ENCODE measurements at places on chromosomes 4 and X. TPM values are rescaled to one million over a fixed set of nuclear protein-coding genes. Genes with fewer than 3 reads are reported as not detected.

Gene H2BW2
- total RNA-seq, result not detected

Gene FATE1
- total RNA-seq, result not detected

Gene HMGN5
- total RNA-seq, result 4.3 TPM

DNA sequence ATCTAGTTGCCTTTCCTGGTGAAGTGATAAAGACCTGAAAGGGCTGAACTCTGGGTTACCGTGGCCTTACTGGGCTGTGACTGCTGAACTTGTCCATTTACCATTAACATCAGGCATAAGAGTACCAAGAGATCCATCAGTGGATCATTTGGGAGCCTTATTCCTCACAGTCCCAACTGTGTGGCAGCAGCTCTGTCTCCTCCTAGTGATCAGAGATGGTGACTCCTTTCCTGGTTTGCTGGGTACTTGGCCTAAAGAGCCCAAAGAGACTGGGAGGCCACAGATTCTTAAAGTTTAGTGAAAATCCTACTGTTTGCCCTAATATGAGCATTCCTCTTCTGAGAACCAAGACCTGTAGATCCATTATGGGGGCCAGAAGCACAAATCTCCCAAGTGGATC lies 56.3 kb upstream of the ATP6AP2 start:
- no peak for DNase-seq

Gene ASB5
- 3.2 TPM for total RNA-seq

DNA sequence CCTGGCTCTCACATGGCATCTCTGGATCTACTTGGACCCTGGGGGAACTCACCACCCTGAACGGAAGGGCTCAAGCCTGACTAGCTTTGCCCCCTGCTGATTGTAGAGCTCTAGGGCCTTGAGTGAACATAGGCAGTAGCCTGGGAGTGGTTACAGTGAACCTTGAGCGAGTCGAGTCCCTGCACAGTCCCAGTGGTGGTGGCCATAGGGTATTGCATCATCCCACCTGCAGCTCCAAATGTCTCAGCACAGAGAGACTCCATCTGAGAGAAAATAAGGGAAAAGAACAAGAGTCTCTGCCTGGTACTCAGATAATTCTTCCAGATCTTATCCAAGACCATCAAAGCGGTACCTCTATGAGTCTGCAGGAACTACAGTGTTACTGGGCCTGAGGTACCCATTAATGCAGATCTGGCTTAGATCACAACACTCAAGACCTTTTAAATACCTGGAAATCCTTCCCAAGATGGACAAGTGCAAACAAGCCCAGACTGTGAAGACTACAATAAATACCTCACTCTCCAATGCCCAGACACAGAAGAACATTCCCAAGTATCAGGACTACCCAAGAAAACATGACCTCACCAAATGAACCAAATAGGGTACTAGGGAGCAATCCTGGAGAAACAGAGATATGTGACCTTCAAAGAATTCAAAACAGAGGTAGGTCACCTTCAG lies 167.5 kb upstream of the TET2 start:
- DNase-seq, result no peak

- no peak for DNase-seq
Observed at GRCh38 chrX:139739138-139739537, 31.2 kb upstream of the MCF2 start.

Gene CPLX1
- total RNA-seq, result 3.5 TPM

Gene TCP11X1
- not detected for total RNA-seq

DNA sequence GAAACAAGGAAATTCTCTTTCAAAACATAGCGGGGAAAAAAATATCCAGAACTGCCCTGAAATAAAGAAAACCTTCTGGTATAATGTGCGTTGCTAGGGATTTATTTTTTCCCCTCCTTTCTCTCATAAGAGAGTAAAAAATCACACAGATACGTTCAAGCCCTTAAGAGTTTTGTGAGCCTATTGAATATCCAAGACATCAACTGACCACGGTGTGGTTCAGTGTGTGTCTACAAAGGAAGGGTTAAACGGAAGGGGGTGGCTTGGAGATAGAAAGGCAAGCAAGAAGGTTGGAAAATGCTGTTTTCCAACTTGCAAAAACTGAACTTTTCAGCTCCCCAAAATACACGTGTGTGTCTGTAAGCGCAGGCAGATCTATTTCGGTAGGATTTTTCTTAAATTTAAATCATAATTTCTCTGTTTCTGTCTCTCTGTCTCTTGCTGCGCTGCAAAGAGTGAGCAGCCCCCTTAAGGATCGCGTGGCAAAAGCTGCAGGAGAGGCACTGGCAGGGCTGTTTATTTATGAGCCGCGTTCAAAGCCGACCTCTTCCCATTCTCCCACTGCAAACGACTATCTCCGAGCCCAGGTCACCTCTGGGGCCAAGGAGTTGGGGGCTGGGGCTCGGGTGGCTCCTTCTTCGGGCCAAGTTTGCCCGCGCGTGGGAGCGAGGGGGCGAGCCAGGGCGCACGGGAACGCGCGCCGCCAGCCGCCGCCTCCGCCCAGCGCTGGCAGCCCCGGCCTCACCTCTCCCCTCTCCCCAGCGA lies 492 bp upstream of the SLIT2 start:
- no peak for DNase-seq

DNA sequence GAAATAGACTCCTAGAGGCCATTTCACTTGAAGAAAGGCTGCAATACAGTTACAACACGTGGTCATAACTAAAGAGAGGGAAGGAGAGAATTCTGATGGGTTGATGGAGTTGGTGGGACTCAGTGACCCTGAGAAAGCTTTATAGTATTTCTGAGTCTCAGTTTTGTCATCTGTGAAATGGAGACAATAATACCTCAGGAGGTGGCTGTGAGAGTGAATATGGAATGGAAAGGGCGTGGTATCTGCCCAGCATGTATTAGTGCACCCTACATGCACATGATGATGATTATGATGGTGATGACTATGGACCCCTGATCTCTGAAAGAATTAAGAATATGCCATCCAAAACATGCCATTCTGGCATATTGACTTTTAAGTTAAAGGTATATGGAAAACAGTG lies 66.0 kb downstream of the RHOH start:
- no peak for DNase-seq

GRCh38 chr4:72312032-72312650 lies 256.9 kb downstream of the ADAMTS3 start:
- DNase-seq, result peak; percentile 87

DNA sequence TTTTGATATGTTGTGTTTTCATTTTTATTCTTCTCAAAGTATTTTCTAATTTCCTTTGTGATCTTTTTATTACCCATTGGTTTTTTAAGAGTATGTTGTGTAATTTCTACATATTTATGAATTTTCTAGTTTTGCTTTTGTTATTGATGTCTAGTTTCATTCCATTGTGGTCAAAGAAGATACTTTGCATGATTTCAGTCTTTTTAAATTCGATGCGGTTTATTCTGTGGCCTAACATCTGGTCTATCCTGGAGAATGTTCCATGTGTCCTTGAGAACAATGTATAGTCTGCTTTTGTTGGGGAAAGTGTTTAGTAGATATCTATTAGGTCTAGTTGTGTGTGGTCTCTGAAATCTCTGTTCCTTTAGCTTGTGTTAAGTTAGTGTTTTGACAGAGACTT lies 46.2 kb downstream of the PPEF1 start:
- DNase-seq, result no peak

Gene BMPR1B
- total RNA-seq, result 0.63 TPM

DNA sequence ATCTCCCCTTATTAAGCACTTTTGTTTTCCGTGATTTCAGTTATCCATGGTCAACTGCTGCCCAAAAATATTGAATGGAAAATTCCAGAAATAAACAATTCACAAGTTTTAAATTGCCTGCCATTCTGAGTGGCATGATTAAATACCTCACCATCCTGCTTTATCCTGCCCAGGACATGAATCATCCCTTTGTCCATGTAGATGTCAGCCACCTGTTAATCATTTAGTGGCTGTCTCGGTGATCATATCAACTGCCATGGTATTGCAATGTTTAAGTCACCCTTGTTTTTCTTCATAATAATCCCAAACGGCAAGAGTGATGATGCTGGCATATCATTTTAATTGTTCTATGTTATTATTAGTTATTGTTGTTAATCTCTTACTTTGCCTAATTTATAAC lies 79.8 kb upstream of the LHFPL1 start:
- DNase-seq, result no peak

GRCh38 chr4:175273995-175274753 lies 356.0 kb downstream of the ADAM29 start:
- DNase-seq, result no peak

- DNase-seq, result no peak
Observed at GRCh38 chrX:110568441-110568840, 209.8 kb downstream of the RTL9 start.

- DNase-seq, result no peak
Observed at GRCh38 chrX:519741-520140, 110.8 kb upstream of the SHOX start.

GRCh38 chr4:113790478-113790877 lies 28.9 kb upstream of the CAMK2D start:
- no peak for DNase-seq

GRCh38 chrX:35076061-35076460 lies 133.5 kb downstream of the FAM47B start:
- DNase-seq, result no peak

GRCh38 chrX:2321411-2321810 lies 179.4 kb downstream of the DHRSX start:
- DNase-seq, result no peak

DNA sequence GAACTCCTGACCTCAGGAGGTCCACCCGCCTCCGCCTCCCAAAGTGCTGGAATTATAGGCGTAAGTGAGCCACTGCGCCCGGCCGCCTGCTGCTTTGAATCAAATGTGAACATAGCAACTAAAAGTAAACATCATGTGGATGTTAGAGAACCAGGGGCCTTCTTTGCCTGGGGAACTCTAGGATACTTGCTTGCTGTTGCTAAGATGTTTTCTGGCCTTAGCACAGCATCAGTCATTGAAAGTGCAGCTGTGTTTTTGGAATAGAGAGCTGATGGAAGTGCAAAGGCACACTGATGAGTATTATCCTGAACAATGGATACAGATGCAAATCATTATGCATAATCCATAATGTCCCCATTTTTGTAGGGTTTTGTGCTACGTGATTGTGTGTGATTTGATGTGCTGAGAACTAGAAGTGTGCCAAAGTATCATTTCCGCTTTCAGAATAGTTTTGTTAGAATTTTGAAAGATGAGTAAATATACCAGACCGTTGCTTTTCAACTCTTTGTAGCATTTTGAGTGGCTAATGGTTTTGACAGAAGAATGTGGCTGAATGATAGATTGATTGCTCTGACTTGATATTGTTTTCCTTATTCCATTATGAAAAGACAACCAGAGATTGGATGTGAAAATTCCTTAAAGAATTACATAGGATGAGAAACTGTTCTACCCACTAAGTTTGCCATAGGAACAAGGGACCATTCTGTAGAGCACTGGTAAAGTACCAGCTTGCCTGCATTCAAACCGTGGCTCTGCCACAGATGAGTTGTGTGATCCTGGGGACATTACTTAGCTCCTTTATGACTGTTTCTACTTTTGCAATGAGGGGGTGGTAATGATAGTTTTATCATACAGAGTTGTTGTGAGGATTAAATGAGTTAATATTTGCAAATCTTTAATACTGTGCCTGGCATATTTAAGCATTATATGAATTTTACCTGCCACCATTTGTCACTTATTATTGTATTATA lies 74.7 kb downstream of the REPS2 start:
- DNase-seq, result no peak

GRCh38 chrX:119647089-119647488 lies 40.9 kb upstream of the NKRF start:
- no peak for DNase-seq

GRCh38 chrX:138709886-138710791 lies 1.4 kb downstream of the FGF13 start:
- no peak for DNase-seq

- no peak for DNase-seq
Observed at GRCh38 chrX:41559235-41560052, 112.3 kb downstream of the NYX start.

DNA sequence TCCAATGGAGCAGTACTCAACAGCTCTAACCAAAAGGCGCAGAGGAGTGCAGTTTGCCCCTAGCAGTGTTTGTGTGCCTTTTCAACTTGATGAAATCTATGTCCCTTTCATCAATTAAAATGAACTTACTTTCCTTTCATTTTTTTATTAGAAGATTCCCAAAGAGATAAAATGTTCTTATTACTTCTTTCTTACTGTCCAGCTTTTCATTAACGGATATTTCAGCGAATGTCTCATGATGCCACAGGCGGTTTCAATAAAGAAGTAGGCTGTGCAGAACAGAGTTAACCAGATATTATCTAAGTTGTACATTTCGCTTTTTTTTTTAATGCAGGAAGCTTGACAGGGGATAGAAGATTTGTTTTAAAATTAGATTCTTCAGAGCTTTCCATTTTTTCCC lies 3.4 kb upstream of the MAOB start:
- no peak for DNase-seq

Gene CDX4
- not detected for total RNA-seq

- no peak for DNase-seq
Observed at GRCh38 chr4:14167876-14168510, 540.5 kb upstream of the BOD1L1 start.

- no peak for DNase-seq
Observed at GRCh38 chr4:47312170-47312569, 151.3 kb downstream of the COMMD8 start.

Gene SOWAHD
- not detected for total RNA-seq

DNA sequence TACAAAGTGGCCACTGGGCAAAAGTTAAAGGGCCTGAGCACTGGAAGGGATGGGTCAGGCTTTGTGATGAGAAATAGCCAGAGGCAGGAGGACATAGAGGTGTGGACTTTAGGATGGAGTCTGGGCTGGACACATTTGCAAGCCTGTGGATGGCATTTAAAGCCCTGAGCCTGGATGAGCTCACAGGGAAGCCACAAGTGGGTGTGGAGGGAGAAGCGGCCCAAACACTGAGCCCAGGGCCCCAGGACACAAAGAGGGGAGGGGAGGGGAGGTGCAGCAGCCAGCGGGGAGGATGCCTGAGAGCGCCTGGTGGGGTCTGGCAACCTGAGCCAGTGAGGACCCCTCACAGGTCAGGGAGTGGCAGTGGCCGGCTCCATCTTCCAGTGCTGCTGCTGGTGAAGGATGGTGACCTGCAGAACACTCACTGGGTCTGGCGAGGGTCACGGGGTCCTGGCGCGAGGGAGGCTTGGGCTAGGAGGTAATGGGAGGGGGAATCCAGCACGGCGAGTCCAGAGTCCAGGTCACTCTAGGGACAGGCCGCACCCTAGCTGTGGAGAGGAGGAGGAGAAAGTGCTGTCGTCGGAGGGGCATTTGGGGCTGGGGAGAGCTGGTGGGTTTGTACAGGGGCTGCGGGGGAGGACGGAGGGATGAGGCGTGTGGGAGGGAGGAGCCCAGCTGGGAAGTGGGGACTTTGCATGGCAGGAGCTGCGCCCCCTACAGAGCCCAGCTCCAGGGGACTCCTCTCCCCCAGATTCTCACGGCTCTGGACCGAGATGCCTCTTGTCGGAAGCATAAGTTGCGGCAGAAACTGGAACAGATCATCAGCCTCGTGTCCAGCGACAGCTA lies 7.0 kb downstream of the LAGE3 start:
- DNase-seq, result peak; percentile 49

Gene NAT8L
- total RNA-seq, result 2.9 TPM
